ENCODE measurements at places on chromosomes 7 and 10.

DNA sequence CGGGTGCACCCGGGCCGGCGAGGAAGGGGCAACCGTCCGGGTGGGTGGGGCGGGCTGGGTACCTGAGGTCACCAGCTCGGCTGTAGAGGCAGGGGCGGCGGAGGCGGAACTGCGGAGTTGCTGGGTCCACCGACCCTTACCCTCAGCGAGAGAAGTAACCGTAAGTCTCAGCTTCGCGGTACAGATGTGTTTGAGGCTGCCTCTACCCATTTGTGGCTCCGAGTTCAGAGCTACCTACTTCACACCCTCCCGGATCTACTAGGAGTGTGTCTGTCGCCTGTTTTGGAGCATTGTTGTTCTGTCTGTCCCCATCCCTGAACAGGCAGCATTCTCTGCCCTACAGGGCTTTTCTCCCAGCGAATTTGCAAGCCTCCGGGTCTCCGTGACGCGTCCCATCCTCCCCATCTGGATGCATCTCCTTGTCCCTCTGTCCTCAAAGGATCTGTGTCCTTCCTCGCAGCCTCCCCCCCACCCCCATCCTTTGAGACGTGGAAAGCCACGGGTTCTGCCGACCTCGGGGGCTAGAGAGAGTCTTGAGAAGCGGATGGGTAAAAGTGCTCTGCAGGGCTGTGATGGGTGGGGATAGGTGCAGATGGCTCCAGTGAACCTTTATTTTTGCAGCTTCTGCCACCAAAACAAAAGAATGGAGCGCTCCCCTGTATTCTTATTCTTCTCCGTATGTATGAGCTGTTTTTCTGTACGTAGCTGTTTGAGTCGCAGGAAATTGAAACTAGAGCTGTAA is 757 bp downstream of the ANKIB1 start:
- no peak for DNase-seq
- H3K27ac ChIP-seq: peak overlapping the region; percentile 89
- no peaks in the 10 kb centered on the region for H3K36me3 ChIP-seq
- peak overlapping the region; percentile 98 for H3K4me3 ChIP-seq

GRCh38 chr7:91653286-91653685 is 227.2 kb downstream of the MTERF1 start:
- no peak for DNase-seq
- H3K36me3 ChIP-seq: no peaks in the 10 kb centered on the region
- no peaks in the 10 kb centered on the region for H3K4me1 ChIP-seq
- H3K4me3 ChIP-seq: no peak overlapping the region
- H3K27me3 ChIP-seq: no peaks in the 10 kb centered on the region

DNA sequence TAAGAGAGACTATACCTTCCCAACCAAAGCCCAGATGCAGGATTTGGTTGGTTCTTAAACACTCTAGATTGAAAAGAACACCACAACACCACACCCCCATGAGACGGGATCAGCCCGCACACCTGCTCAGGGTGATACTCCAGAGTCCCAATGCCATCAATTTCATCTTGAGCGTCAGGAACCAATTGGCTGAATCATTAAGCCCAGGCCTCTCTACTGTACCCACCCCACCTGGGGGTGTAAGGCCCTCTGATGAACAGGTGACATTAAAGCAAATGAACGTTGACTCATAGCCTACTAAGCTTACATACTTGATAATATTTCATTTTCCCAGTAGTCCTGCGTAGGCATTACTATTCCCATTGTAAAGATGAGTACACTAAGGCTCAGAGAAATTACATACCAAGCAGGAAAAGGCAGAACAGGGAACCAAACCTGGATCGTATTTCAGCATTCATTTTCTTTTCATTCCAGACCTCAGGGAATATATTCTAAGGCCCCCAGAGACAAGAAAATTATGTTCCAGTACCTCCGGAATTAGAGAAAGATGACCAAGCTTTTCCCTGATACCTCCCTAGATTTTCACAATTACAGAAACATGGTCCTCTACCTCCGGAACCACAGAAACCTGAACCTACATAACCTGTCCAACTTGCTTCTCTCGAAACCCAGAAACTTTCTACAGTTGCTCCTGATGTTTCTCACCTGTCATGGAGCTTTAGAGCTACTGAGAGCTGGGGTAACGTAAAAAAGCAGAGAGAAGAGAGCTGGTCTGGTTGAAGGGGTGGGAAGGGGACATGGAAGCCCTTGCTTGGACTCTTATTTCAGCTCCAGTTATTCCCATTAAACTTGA is 43.1 kb upstream of the KDM7A start:
- no peak overlapping the region for H3K27ac ChIP-seq
- no peaks in the 10 kb centered on the region for H3K27me3 ChIP-seq
- no peak overlapping the region for H3K4me3 ChIP-seq
- DNase-seq: no peak
- H3K4me1 ChIP-seq: no peaks in the 10 kb centered on the region

GRCh38 chr10:9745158-9745557 is 1272.5 kb upstream of the CELF2 start:
- H3K27me3 ChIP-seq: no peaks in the 10 kb centered on the region
- no peak overlapping the region for H3K4me3 ChIP-seq
- no peaks in the 10 kb centered on the region for H3K36me3 ChIP-seq
- H3K4me1 ChIP-seq: no peaks in the 10 kb centered on the region
- H3K27ac ChIP-seq: no peak overlapping the region

DNA sequence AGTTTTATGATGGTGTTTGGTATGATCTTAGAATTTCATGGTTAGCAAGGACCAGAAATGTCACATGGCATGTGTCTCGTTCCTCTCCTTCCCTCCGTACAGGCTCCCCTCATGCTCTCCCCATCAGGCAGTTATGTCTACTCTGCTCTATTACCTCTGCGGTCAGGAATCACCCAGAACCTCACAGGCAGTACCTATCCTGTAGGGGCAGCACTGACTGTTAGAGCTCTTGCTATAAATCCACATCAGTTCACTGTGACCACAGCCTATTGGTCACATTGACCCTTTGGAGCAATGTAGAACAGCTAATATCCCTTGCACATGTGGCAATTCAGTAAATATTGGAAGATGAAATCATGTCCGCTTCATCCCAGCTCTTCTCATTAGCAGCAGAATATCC is 151.8 kb downstream of the WNT2 start:
- no peaks in the 10 kb centered on the region for H3K4me1 ChIP-seq
- no peak overlapping the region for H3K4me3 ChIP-seq
- H3K36me3 ChIP-seq: no peaks in the 10 kb centered on the region
- H3K27ac ChIP-seq: no peak overlapping the region
- no peaks in the 10 kb centered on the region for H3K27me3 ChIP-seq
- no peak for DNase-seq

- no peak for DNase-seq
- H3K27ac ChIP-seq: no peak overlapping the region
- no peaks in the 10 kb centered on the region for H3K36me3 ChIP-seq
- no peaks in the 10 kb centered on the region for H3K4me1 ChIP-seq
- no peaks in the 10 kb centered on the region for H3K27me3 ChIP-seq
Measured at GRCh38 chr7:32079510-32079909, 9.3 kb upstream of the PDE1C start.

GRCh38 chr10:65346466-65346865 is 1579.4 kb upstream of the LRRTM3 start:
- H3K4me3 ChIP-seq: no peak overlapping the region
- no peak for DNase-seq
- no peaks in the 10 kb centered on the region for H3K4me1 ChIP-seq
- no peaks in the 10 kb centered on the region for H3K36me3 ChIP-seq

DNA sequence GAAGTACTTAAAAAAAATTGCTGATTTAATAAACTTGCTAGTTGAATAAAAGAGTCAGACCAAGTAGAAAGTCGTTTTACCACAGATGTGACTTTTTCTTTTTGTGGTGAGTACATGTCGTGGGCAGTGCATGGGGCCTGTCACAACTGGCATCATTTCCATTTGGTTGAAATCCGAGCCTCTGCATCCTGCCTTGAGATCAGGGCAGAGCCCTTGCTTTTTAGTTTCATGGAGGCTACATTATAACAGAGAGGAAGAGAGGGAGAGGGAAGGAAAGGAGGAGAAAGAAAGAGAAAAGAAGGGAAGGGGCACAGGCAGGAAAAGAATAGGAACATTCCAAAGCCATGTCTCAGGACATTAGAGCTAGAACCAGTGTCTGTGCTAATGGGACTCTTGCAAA is 20.4 kb upstream of the INSYN2A start:
- DNase-seq: no peak
- no peak overlapping the region for H3K4me3 ChIP-seq
- H3K27ac ChIP-seq: no peak overlapping the region
- H3K4me1 ChIP-seq: no peaks in the 10 kb centered on the region
- H3K36me3 ChIP-seq: peaks cover 3% of the 10 kb centered on the region

- H3K27me3 ChIP-seq: no peaks in the 10 kb centered on the region
- no peak overlapping the region for H3K27ac ChIP-seq
- H3K4me1 ChIP-seq: no peaks in the 10 kb centered on the region
- no peak for DNase-seq
- no peak overlapping the region for H3K4me3 ChIP-seq
Measured at GRCh38 chr10:130464426-130464825, 328.2 kb downstream of the GLRX3 start.

DNA sequence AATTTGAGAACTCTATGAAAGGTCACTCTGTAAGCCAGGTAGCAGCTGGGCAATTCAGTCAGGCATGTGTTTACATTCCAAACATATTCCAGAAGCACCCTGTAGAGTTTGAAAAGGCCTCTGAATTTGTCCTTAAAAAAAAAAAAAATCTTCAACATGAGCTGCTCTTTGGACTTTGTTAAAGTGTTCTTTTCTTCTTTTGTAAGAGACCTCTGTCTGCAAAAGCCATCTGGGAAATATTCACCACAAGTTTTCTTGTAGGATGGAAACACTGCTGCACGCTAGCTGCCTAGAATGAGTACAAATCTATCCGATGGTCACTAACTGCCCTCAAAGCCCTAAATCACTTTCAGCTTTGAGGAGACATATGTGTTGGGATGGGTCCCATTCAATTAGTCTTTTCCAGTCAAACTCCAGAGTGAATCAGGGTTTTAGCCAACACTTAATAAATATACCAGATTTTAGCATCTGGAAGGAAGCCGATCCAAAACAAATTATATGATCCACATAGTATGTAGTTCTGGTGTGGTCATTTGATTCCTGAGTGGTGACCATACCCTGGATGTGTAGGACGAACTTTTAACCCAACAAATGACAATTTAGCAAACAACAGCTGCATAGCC is 85.9 kb downstream of the CD36 start:
- no peaks in the 10 kb centered on the region for H3K27me3 ChIP-seq
- H3K4me3 ChIP-seq: no peak overlapping the region
- peaks cover 30% of the 10 kb centered on the region for H3K4me1 ChIP-seq

DNA sequence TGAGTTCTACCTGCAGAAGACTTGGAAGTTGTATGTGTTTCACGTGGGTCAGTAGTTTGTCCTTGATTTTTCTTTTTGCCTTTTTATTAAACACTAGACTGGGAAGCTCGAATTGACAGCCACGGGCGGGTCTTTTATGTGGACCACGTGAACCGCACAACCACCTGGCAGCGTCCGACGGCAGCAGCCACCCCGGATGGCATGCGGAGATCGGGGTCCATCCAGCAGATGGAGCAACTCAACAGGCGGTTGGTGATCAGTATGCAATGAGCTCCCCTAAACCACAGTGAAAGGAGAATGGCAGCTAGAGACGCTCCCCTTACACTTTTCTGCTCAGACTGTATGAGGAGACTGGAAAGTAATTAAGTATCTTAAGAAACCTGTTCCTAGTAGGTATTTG is 126.7 kb upstream of the STK17A start:
- H3K4me3 ChIP-seq: no peak overlapping the region
- DNase-seq: no peak
- no peaks in the 10 kb centered on the region for H3K27me3 ChIP-seq

GRCh38 chr7:75055830-75056772 is 17.5 kb downstream of the RCC1L start:
- no peaks in the 10 kb centered on the region for H3K27me3 ChIP-seq
- peaks cover 99% of the 10 kb centered on the region for H3K36me3 ChIP-seq
- no peak overlapping the region for H3K27ac ChIP-seq
- H3K4me3 ChIP-seq: no peak overlapping the region

GRCh38 chr10:29636178-29636577 is 1.4 kb upstream of the SVIL start:
- DNase-seq: no peak
- H3K4me1 ChIP-seq: no peaks in the 10 kb centered on the region
- H3K4me3 ChIP-seq: no peak overlapping the region

DNA sequence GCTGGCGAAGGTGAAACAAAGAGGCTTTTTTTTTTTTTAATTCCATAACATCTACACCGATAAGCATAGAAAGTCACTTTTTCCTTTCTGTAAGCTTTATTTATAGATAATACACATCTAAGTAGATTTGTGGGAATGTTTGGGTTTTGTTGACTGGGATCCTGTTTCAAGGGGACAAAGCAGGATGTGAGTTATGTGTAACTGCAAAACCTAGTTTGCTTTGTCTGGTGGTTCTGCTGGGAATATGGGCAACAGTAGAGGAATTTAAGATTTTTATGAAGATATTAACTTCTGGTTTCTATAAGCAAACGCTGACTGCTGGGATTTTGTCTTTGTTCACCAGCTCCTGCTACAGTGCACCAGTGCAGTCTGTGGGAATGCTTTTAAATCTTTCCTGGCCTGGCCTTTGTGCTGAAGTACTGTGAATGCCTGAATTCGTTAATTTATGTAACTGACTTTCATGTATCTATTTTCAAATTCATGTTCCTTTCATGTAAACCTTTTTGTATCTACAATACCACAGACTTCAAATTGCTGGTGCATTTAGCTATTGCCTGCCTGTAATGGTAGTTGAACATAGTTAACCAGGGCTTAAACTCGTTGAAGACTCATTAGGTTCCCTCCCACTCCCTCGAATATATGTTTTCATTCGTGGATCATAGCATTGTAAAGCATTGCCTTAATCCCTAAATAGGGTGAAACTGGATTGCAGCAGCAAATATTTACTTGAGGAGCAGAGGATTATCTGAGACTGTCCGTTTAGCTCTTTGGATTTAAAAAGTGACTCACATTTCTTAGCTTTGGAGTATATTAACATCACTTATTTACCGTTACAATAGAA is 1.5 kb downstream of the KLHL7 start:
- no peak overlapping the region for H3K27ac ChIP-seq
- H3K4me3 ChIP-seq: peak overlapping the region; percentile 95
- DNase-seq: no peak
- H3K27me3 ChIP-seq: no peaks in the 10 kb centered on the region
- H3K36me3 ChIP-seq: no peaks in the 10 kb centered on the region

DNA sequence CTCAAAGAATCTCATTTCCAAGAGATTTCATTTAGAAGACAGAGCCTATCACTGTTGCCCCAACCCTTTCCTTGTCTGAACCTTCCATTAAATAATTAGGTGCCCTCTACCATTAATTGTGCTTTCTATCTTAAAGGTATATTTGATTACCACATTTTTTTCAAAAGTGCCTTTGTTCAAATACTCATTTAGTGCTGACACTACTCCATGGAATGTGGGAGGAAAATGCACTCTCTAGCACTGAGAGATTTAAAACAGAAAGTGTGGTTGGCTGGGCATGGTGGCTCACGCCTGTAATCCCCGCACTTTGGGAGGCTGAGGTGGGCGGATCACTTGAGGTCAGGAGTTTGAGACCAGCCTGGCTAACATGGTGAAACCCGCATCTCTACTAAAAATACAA is 119.8 kb downstream of the CACNA2D1 start:
- no peak for DNase-seq
- no peaks in the 10 kb centered on the region for H3K27me3 ChIP-seq
- no peak overlapping the region for H3K27ac ChIP-seq
- H3K4me1 ChIP-seq: no peaks in the 10 kb centered on the region

GRCh38 chr7:44307301-44307900 is 18.0 kb downstream of the CAMK2B start:
- DNase-seq: no peak
- H3K27me3 ChIP-seq: no peaks in the 10 kb centered on the region
- H3K27ac ChIP-seq: peak overlapping the region; percentile 74
- H3K4me3 ChIP-seq: no peak overlapping the region
- no peaks in the 10 kb centered on the region for H3K36me3 ChIP-seq
